Posterior cingulate gyrus (tissue), 11 donors: ENCODE measurements at places on chromosomes 16 and 17.

DNA sequence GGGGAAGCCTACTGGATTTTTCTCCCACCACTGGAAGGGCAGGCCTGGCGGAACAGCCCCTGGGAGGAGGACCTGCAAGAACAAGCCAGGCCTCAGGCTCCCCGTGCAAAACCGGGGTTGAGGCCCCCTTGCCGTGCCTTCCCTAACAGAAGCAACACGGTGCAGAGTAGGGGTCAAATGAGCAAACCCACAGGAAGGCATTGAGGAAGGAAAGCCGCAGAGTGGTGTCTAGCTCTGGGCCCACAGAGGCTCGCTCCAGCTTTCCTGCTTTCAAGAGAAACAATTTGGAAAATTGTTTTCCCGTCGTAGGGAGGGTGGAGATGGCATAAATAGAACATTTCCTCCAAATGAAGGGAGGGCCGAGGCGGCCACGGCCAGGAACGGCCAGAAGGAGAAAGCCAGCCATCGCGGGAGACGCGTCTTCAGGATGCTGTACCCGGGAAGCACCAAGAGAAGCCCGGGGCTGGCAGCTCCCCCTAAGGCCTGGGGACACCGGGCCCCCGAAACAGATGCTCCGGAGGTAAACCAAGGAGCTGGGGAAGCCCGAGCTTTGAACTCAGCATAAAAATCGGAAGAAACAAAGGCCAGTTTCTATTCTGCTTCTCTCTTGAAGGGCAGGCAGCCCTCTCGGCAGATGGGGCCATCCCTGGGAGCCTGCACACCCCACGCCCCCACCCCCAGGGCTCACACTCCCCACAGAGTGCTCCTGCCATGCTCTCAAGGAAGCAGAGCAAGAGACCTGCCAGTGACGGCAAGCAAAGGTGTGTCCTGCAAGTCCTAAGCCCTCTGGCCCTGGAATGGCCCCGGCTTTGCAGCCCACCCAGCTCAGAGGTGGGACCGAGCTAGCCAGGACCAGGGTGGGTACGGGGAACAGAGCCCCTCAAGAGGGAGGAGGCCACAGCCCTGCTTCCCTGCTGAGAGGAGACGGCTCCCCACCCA, 92.0 kb downstream of the RBFOX3 start:
- DNase-seq = no peak

DNA sequence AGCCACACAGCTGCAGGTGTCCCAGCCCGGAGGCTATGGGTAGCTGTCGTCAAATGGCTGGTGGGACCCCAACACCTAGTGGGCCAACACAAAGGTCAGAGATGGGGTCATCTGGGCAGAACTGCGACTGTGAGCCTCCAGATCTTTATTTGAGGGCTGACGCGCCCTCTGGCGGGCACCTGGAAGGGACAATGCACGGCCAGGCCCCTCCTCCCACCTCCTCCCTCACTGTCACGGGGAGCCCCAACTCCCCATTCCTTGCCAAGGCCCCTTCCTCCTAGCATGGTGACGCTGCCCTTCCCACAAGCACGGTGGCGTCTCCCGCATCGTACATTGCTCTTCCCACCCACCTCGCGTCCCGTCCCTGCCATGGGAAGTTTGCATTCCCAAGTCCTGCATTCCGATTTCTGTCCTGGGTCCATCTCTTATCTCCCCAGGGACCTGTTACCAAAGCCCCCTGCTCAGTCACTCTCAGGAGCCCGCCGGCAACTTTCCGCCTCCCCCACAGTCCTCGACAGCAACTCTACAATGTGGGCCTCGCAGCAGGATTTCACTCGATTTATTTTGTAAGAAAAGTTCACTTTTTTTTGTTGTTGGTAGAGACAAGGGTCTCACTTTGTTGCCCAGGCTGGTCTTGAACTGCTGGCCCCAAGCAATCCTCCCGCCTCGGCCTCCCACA, 1.0 kb downstream of the TLE7 start:
- DNase-seq = no peak

DNA sequence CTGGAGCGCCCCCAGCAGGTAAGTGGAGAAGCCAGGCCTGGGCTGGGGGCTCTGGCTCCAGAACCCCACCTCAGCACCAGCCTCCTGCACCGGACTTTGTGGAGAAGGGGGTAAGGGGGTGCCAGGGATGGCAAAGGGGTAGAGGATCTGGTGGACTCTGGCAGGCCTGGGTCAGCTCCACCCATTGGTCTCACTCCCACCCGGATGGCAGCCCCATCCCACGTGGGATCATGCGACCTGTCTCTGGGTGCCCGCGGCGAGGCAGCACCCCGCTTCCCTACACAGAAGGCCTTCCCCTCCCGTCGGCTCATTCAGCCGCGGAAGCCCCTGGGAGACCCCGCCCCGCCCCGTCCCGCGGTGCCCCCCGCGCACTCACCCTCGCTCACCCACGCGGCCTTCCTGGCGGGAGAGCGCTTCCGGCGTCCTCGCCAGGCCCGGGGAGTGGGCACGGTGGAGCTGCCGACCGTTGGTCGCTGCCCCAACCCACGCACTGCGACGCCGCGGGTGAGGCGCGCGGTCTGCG, 498 bp upstream of the PLEKHG4 start:
- DNase-seq = peak; percentile 67

DNA sequence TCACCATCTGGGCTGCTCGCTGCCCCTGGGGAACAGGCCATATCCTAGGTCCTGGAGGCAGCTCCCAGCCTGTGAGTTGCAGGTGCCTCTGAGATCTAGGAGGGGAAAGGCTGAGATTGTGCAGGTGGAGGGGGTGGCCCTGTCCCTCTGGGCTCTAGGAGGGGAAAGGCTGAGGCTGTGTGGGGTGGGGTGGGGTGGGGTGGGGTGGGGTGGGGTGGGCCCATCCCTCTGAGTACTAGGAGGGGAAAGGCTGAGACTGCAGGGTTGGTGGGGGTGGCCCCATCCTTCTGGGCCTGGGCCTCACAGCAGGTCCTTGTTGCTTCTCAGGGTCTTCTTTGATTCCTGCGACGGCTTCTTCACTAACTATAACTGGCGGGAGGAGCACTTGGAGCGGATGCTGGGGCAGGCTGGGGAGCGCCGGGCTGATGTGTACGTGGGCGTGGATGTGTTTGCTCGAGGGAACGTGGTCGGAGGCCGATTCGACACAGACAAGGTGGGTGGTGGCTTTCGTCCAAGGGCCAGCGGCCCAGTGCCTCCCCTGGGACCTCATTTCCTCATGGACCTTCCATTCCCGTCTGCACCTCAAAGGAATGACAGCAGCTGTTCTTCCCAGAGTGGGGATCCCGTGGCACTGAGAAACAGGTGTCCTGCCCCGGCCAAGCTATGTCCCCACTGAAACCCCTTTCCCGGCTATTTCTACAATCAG, 7.1 kb downstream of the ENGASE start:
- no peak for DNase-seq

DNA sequence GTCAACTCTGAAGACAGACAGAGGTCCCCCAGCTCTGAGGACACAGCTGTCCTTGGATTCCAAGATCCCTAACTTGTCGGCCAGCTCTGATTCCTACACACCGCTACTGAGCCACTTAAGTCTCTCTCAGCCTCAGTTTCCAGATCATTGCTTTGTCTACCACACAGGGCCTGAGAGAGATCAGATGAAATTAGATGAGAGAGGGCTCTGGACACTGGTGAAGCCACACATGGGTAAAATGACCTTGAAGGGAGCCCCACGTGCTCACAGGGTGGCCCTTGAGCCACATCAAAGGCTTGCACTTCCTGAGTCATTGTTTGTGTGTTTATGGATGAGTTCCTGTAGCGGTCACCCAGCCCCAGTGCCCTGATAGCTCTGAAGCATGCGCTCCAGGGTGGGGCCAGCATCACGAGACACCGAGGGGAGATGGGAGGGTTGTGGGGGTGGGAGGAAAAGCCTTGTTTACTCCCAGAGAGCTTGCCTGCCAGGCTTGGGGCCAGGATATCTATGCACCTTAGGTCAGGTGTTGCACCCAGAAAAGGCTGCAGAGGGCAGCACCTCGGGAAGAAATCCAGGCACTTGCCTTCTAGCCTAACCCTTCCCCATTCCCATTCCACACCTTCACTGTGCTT, 32.7 kb upstream of the SLC6A2 start:
- no peak for DNase-seq

GRCh38 chr17:78032166-78032565, 73.7 kb downstream of the TNRC6C start:
- DNase-seq = no peak

DNA sequence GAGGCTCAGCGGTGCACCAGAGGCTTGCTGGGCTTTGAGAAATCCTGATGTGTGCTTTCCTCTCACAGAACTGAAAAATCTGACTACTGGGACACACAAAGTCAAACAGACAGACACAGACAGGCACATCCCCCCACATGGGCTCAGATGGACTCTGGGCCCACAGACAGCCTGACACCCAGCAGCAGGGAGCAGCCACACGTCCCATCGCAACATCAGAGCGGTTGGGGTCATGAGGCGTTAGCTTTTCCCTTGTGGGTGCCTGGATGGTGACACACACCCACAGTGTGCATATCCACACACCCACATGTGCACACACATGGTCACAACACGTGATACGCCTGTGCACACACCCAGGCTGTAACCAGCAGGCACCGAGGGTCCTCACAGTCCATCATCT, 6.3 kb downstream of the SPNS3 start:
- DNase-seq = no peak

DNA sequence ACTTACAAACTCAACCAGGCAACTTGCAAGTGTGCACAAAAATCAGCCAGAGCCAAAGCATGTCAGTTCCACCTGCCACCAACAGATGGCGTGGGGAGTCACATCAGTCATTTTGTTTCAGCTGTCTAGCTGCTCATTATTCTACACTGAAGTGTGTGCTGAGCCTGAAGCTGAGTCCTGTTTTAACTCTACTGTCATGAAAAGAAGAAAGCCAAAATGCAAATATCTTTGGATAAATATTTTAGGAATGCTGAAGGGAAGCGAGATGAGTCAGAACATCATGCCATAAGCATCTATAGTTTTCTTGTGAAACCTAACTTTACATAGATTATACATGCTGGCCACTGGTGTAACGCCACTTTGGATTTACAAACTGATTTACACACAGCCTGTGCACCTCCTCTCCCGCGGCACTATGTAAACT, 172.6 kb downstream of the CDK5R1 start:
- DNase-seq = peak; percentile 87

DNA sequence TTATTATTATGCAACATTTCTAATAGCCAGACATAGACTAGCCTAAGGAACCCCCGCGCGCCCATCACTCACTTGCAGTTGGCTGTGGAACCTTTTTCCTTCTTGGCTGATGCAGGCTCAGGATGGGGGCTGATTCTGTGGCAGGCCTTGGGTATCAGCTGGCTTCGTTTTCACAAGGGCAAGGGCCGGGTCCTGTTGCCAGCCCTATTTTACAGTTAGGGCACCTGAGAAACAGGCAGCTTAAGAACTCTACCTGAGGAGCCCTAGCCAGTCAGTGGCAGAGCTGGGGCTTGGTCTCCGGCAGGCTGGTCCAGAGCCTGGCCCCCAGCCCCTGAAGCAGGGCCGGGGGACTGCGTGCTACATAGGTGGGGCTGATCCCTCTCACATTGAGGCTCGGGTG, 28.7 kb downstream of the ADGRG5 start:
- DNase-seq = no peak

GRCh38 chr17:31556969-31557645, 165.6 kb downstream of the RAB11FIP4 start:
- no peak for DNase-seq

- DNase-seq = peak; percentile 85
Measured at GRCh38 chr17:8121681-8122421, 2.1 kb downstream of the HES7 start.

- DNase-seq = no peak
Measured at GRCh38 chr17:41544491-41544892, 16.4 kb upstream of the KRT19 start.
